ENCODE measurements at places on chromosomes 16 and 17.

DNA sequence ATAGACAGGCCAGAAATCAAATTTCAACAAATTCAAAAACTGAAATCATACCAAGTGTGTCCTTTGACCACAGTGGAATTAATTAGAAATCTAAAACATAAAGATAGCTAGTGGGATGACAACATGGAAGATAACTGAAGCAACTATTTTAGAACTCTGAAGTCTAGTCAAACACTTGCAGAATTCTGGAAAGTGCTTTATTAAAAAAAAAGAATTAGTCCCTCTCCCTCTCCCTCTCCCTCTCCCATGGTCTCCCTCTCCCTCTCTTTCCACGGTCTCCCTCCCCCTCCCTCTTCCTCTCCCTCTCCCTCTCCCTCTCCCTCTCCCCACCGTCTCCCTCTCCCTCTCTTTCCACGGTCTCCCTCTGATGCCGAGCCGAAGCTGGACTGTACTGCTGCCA lies 6.7 kb upstream of the OR4D1 start:
- DNase-seq: no peak

GRCh38 chr16:66604376-66605176 lies at the start of gene CMTM3:
Gene CMTM3, plus strand, starts transcription at chr16:66604704. Its CDS starts 102 bp downstream, at chr16:66604806.
- no peak for DNase-seq

- DNase-seq: no peak
Measured at GRCh38 chr16:67015313-67015731, 13.6 kb upstream of the CBFB start.

GRCh38 chr16:23952128-23952970 lies 116.6 kb downstream of the PRKCB start:
- DNase-seq: no peak

- DNase-seq: no peak
Measured at GRCh38 chr17:70271200-70271599, 101.9 kb downstream of the KCNJ2 start.
